ENCODE measurements at places on chromosomes 5 and 9.
A peak's percentile ranks its signal among the peaks of the same experiment; 100 is the strongest.

- DNase-seq: no peak
Observed at GRCh38 chr5:88236866-88237642, 31.6 kb downstream of the TMEM161B start.

DNA sequence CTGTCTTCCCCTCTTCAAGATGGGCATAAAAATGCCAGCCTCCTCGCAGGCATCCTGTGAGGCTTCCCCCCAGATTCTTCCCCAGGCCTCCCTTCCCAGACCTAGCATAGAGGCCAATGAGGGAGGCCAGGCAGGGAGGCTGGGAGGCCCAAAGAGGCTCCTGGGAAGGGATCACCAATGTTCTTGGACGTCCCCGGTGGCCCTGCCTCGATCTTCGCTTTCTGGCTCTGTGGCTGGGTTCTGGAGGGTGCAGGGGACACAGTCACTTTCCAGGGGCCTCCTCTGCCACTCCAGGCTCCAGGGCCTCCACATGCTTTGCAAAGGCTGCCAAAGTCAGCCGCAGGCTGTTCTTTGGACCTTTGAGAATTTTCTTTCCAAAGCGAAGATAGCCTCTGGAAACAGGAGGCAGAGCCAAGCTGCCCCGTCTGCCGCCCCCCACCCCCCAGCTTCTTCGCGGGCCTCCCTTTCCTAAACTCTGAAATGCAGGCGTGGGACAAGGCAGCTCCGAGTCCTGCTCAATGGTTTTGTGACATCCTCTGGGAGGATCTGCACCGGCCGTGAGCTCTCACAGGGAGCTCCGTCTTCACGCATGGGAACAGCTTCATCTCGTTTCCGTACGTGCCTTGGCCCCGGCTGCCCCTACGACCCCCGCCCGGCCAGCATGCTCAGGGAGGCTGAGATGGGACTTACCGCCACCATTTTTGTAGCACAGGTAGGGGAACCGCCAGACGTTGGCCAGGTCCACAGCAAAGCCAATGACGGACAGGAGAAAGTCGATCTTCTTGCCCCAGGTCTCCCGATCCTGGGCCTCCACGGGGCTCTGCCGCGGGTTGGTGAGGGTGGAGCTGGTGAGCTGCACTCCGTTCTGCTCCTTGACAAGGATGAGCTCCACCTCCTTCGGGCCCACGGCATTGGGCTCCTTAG lies 2.8 kb downstream of the SLC6A3 start:
- DNase-seq: no peak

GRCh38 chr5:135306557-135306956 lies 92.5 kb downstream of the MACROH2A1 start:
- no peak for DNase-seq

- DNase-seq: no peak
Observed at GRCh38 chr5:31770132-31770720, 131.3 kb downstream of the PDZD2 start.

GRCh38 chr5:162870966-162871365 lies 566.4 kb upstream of the CCNG1 start:
- DNase-seq: no peak

- DNase-seq: no peak
Observed at GRCh38 chr9:93954434-93955061, 607 bp downstream of the BARX1 start.

GRCh38 chr5:143141652-143142051 lies 261.8 kb downstream of the NR3C1 start:
- DNase-seq: no peak

DNA sequence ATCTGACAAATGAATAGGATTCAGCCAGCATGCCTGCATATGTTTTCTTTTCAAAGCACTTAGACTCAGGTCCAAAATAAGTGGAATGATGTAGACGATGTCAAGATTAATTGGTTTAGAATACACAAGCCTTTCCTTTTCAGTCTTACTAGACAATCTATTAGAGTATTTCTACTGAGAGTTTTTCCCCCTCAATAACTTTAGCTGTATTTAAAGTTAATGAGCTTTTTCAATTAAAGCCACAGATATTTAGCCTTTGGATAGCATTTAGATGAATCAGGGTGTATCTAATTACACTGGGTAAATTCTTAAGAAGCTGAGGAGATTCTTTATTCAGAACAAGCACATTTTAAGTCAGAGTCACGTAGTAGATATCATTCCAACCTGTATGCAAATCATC lies 198.7 kb upstream of the MPDZ start:
- no peak for DNase-seq

GRCh38 chr5:131854134-131854533 lies 57.3 kb upstream of the FNIP1 start:
- no peak for DNase-seq

GRCh38 chr5:131974016-131974415 lies 28.6 kb upstream of the MEIKIN start:
- DNase-seq: no peak

GRCh38 chr5:65766781-65767180 lies 44.8 kb downstream of the NLN start:
- DNase-seq: no peak

GRCh38 chr5:139341689-139342422 lies at the start of gene PAIP2:
TSS of gene PAIP2 (plus strand) at chr5:139341854. CDS start at chr5:139363785, 21,931 bp downstream.
- DNase-seq: peak; percentile 96

- DNase-seq: no peak
Observed at GRCh38 chr5:89827359-89827758, 582.2 kb downstream of the CETN3 start.

GRCh38 chr9:89576404-89576839 lies 28.4 kb upstream of the GADD45G start:
- DNase-seq: no peak

DNA sequence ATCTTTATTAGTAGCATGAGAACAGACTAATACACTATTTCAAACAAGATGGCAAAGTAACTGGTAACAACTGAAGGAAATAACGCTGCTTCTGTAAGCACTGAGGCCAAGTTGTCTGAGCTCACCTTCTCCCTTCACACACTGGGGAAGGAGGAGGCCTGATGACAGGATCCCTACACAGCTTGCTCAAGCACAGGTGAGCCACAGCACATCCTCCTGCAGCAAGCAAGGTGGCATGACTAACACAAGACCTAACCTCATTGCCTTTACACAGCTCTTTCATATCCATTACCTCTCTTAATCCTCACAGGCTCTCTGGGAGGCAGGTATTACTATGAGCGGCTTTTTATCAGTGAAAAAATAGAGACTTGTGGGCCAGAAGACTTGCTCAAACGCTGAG lies 83.3 kb downstream of the ARL15 start:
- no peak for DNase-seq

GRCh38 chr5:7705261-7705660 lies 145.7 kb downstream of the CFAP90 start:
- DNase-seq: no peak

DNA sequence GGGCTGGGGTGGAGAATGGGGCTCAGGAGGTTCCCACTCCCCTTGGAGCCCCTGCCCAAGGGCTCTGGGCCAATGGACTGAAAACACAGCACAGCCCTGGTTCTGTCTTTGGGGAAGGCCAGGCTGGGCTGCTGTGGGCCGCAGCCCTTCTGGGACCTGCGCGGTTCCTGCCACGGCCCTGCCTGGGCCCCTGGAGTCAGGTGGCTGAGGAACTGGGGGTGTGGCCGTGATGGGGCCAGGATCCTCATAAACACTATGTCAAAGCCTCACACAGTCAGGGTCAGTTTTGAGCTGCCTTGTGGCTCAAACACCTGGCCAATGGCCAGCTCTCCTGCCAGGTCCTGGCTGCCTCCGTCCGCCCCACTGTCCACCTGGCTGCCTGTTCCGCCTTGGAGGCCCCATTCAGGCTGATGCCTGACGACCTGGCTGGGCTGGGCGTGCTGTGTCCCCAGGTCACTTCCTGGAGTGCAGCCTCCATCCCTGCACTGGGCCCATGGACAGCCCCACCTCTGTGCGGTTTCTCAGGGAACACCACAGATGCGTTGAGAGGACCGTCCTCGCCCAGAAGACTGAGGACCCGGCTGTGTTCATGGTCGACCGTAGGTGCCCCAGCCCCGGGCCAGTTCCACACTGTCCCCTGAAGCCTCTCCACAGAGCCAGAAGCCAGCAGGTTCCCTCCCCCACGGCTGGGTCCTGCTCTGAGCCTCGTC lies 27.5 kb downstream of the PAEP start:
- no peak for DNase-seq

GRCh38 chr9:130793589-130793988 lies 41.5 kb upstream of the ABL1 start:
- DNase-seq: no peak

DNA sequence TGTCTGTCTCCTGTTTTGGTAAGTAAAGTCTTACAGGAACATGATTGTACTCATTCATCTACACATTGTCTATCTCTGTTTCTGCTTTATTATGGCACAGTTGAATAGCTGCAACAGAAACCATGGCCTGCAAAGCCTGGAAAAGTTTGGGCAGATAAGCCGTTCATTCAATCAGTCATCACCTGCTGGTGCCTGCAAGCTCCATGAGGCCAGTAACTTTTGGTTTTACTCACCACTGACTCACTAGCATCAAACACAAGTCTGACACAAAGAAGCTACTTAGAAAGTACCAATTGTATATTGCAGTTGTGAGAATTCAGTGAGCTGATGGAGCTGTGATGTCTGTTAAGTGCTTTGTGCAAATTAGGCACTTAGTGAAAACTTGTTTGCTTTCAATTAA lies 373.6 kb upstream of the SGCD start:
- DNase-seq: no peak

GRCh38 chr9:136056546-136057235 lies 38.4 kb downstream of the NACC2 start:
- no peak for DNase-seq

- no peak for DNase-seq
Observed at GRCh38 chr5:118561971-118562370, 426.4 kb downstream of the DTWD2 start.

- DNase-seq: no peak
Observed at GRCh38 chr5:108801776-108802175, 54.1 kb downstream of the FER start.

DNA sequence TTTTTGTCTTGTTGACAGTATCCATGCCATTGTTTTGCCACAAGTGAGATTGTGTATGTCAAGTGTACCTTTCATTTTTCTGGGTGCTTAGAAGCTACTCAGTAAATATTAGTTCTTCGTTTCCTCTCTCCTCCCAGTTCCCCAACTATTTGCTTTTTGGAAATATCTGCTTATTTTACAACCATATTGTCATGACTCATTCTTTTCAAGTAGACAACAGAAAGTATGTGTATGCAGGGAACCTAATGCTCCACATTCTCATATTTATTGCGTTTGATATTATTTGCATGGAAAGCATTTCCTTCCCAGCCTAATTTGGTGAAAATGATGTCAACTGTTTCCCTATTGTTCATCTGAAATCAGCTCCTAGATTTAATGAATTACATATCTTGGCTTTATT lies 483.7 kb upstream of the RIOK2 start:
- no peak for DNase-seq

DNA sequence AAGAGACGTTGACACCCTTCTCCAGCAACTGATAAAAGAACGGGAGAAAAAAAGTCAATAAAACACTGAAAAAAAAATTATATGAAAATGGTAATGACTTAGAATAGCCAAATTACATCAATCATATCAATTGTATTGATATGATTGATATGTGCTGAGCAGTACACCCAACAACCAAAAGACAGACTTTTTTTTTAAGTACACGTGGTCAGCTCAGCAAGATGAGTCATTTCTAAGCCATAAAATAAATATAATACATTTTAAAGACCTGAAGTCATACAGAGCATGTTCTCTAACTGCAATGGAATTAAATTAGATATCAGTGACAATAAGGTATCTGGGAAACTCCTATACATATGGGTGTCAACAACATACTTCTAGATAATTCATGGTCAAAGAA lies 30.9 kb upstream of the OLFM1 start:
- DNase-seq: no peak

- DNase-seq: no peak
Observed at GRCh38 chr5:6633469-6634245, 417 bp downstream of the SRD5A1 start.

DNA sequence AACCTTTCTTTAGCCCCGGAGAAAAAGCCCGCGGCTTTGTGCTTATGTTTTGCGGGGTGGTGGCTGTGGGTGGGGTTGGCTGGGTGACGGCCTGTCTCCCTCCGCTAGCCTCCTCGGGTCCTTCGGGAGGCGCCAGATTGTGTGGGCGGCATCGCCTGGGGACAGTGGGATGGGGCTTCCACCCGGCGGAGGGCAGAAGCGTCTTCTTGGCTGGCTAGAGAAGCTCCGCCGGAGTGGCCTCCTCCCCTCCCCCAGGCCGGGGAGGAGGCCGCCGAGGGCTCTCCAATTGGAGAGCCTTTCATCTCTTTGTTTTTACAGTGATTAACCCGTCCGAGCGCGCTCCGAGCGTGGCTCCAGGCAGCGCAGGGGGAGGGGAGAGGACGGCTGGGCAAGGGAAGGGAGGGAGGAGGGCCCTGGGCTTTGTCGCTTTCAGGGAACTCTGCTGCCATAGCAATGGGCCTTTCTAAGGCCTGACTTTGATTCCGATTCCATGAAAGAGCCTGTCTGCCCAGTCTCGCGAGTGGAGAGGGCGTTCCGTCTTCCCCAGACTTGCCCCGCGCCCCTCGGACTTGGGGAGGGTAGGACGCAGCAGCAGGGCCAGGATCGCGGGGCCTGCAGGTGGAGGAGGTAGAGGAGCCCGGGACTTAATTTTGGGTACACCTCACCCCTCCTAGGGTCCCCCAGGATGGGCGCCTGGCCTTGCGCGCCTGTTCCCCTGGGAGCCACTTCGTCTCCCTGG lies 36.7 kb upstream of the TIFAB start:
- no peak for DNase-seq
